Fibroblast of skin of back (primary cell): ENCODE measurements at places on chromosomes 13 and 19.

DNA sequence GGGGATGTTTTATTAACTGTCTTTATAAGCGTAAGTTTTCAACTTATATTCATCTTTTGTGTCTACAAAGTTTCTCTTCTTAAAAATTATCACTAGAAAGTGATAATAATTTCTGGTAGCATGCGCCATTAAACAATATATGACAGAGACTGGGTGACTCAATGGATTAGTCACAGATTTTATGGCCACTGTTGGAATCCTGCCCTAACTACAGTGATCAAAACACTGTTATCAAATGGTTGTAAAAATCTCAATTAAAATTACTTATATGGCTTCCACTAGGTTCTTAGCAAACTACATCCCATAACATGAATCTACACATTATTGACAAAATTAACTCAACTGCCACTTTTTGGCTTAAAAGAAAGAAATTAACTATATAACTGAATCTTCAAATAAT, 350.0 kb downstream of the DACH1 start:
- DNase-seq, result no peak

DNA sequence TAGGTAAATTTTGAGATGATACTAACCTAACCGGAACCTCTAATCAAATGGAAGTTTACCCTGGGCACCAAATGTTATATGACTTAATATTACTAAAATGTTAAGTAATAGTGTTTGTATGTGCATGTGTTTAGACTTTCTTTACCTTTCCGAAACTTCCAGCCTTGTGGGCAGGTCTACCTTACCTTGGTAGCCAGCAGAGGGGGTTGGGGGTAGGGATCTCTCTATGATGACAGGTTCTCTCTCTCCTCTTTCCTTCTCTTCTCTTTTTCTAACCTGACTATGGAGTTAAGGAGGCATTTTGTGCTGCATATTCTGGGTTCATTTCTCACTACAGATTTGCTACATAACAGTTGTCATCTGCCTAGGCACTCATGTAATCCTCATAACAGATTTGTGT, 6.8 kb upstream of the FRY start:
- no peak for DNase-seq

DNA sequence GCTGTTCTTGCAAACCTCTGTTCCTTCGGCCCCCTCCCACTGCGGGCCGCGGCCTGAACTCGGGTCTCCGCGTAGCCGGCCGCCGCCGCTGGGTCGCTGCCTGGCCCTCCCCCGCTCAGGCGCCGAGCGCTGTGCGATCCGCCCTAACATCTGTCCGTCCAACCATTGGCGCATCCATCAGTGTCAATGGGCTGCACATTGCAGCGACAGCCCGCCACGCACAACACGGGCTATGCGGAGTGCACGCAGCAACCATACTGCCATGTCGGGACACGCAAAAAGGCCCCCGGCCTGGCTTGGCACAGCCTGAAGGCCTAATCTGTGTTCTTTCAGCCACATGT, 2.6 kb upstream of the TSHZ3 start:
- no peak for DNase-seq

DNA sequence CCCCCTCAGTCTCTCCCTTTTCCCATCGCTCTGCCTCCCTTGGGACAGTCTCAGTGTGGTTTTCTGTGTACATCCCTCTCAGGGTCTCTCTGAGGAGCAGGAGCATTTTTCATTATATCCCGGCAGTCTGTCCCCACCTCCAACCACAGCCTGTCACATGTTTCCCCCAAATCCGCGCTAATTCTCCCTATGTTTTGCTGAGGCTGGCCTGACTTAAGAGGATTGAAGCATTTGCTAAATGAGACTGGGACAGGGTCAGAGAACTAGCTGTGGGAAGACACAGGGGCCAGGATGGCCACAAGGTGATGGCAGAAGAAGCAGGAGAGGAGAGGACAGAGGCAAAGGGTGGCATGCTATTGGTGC, 5.5 kb downstream of the TPRX1 start:
- no peak for DNase-seq

GRCh38 chr13:21675095-21675991, 4.5 kb downstream of the FGF9 start:
- DNase-seq, result no peak
